ENCODE measurements at places on chromosomes 4 and X.

GRCh38 chrX:133007458-133007857 lies 49.0 kb upstream of the HS6ST2 start:
- DNase-seq: no peak

DNA sequence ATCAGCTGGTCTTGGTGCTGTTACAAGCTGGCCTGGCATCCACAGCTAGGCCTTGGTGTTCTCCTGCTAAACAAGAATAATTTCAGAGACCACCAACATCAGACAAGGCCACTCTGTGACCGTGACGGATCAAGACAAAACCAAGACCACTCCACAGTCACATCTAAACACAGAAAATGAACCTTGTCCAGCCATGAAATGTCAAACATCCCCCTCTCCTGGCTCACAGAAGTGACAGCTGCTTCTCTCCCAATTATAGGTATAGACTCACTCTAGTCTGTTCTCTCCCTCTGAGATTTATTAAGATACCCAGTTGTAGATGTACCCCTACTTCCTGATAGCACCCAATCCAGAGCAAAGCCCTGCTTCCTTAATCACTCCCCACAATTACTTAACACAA lies 40.4 kb downstream of the EFHC2 start:
- DNase-seq: no peak

- DNase-seq: no peak
Measured at GRCh38 chr4:866761-867390, 40.9 kb upstream of the CPLX1 start.

- DNase-seq: no peak
Measured at GRCh38 chr4:185479507-185479971, 8.0 kb upstream of the CCDC110 start.

DNA sequence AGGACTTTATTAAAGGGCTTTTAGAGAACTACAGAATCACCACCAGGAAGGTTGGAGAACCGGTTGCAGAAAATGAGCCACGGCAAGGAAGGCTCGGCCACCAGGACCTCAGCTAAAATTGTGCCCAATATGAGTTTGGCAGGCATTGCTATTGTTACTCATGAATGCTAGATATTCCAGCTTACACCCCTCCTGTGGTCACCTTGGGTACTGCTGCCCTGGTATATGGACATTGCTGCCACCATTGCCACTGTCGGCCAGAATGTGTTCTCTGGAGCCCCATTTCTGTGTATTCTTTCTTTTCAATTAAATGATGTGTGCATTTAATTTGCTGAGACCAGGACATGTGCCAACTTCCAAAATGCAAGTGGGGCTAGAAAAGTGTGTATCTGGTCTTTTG lies 626.7 kb upstream of the BOD1L1 start:
- no peak for DNase-seq

DNA sequence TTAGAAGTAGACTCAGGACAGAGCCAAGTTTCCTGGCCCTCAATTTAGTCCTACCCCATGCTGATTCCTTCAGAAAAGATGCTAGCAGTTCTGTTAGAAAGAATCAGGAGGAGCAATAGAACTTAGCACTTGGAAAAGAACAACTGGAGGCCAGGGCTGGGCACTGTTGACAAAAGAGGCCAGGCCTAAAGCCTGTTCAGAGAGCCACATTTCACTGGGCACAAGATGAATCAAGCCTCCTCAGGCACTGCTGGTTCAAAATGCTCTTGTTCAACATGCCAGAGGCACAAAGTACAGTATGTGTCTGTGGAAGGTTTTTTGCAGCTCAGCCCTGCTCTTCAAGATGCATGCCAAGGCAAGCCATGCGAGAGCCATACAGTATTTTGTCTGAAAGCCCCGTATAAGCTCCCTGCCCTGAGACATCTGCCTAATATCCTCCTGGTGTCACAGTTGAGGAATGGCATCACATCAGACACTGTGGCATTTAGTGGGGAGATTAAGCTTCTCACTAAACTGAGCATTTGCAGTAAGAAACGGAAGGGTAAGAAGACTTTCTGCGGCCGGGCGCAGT lies 53.7 kb downstream of the RASL11B start:
- no peak for DNase-seq

DNA sequence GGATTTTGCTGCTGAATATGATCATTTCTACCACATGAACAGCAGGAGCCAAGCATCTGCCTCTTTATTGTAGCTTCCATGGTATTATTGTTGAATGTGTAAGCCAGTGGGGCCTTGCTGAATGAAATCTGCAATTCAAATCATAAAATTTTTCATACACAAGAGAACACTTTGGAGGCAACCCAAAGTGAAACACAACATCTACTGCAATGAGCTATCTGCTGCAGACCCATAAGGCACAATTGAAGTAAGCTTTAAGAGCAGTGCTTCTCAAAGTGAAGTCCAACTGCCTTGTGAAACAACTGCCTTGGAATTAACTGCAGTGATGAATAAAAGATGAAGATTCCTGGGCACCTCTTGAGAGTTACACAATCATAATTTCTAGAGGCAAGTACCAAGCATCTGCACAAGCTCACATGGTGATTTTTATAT lies 626.3 kb upstream of the INTU start:
- no peak for DNase-seq

DNA sequence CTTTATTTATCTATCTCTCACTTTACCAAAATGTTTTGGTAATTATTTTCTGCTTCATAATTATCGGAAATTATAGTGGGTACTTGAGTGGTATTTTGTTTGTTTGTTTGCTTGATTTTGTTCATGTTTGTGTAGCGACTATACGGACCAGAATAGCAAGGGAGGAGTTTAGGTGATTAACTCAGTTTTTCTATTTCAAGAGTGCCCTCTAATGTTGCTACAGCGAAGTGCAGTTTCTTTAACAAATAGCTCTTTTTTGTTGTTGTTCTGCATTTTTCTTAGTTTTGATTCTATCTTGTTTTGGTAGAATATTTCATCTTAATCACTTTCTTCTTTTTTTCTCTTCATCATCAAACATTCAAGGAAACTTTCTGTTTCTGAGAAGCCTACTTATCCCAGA lies 40.8 kb upstream of the QRFPR start:
- no peak for DNase-seq

DNA sequence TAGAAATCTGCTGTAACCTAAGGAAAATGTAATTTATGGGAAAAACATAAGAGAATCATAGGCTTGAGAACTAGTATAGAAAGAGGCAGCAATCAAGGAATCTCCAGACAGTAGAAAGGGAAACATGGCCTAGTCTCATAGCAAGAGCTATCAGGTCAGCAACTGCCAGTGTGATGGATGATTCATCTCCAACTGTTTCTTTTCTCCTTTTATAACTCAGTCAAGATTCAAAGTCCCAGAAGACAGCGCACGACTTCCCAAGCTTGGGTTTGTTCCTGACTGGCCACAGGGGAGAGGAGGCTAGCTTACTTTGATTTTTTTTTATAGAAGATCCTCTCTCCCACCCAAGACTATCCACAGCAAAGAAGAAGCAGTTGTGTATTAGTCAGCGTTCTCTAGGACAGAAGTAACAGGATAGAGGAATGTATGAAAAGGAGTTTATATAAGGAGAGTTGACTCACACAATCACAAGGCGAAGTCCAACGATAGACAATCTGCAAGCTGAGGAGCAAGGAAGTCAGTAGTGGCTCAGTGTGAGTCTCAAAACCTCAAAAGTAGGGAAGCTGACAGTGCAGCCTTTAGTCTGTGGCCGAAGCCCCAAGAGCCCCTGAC lies 181.5 kb downstream of the GC start:
- no peak for DNase-seq

DNA sequence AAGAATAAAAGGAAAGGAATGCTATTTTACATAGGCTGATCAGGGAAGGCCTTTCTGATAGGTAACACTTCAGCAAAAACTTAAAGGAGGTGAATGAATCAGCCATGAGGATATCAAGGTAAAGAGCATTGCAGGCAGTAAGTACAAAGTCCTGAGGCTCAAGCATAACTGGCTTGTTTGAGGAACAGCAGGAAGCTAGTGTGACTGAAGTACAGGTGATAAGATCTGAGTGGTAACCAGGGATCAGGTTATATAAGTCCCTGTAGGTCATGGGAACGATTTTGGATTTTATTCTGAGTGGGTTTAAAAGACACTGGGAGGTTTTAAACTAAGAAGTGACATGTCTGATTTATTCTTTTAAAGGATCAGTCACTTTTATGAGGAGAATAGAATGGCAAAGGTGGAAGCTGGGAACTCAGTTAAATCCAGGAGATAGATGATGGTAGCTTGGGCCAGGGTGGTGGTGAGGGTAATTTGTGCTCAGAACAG lies 47.1 kb upstream of the THOC2 start:
- DNase-seq: no peak

DNA sequence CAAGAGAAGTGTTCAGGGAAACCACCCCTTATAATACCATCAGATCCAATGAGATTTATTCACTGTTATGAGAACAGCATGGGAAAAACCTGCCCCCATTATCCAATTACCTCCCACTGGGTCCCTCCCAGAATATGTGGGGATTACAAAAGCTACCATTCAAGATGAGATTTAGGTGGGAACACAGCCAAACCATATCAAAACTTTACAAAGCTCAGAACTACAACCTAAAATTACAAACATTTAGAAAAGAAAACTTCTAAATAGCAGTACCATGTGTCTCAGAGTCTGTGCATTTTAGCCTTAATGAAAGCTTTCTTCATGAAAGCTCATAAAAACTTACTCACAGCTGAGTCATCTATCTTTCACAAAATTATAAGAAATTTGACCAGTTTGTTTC lies 1442.8 kb upstream of the PCDH7 start:
- no peak for DNase-seq

GRCh38 chr4:161604516-161605300 lies 559.1 kb downstream of the FSTL5 start:
- no peak for DNase-seq

- DNase-seq: no peak
Measured at GRCh38 chr4:123463869-123464268, 67.3 kb downstream of the SPRY1 start.

GRCh38 chr4:98181809-98182208 lies 38.5 kb upstream of the STPG2 start:
- DNase-seq: no peak

- DNase-seq: no peak
Measured at GRCh38 chrX:21394792-21395191, 20.6 kb downstream of the CNKSR2 start.

DNA sequence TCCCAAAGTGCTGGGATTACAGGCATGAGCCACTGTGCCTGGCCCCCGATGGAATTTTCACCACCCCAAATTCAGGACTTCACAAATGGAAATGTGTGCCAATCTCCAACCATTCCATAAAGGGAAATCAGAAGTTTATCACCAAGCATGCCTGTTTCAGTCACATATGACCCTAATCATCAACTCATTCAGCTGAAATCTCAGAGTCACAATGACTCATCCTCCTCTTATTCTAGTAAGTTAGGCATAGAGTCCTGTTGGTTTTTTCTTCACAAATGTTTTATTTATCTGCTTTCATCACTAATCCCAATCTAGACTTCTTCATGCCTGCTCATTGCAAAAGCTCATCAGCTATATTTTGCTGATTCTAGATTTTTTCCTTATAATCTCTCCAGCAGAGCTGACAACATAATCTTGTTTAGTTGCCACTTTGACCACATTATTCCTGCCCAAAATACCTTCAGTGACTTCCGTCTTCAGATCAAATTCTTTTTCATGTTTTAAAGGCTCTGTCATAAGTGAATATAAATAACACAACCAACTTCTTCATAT lies 83.3 kb downstream of the SLC7A11 start:
- DNase-seq: no peak

- DNase-seq: no peak
Measured at GRCh38 chr4:160580581-160580980, 1477.7 kb downstream of the RAPGEF2 start.

DNA sequence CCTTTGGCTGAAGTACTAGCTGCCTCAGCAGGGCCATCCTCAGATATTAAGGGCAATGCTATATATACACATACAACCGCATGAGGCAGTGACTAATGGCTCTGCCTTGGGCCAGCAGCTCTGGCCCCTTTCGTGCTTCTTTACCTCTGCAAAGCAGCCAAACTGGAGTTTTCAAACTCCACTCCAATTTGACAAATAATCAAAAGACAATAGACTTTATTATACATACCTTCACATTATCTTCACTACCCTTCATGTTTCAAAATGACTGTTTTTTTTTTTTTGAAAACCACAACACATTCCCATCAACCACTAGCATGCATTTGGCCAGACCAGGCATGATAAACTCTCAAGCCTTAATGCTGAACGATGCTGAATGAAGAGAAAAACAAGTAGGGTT lies 187.7 kb downstream of the ENOX2 start:
- no peak for DNase-seq

- no peak for DNase-seq
Measured at GRCh38 chr4:173960398-173960797, 323.1 kb downstream of the FBXO8 start.

- DNase-seq: no peak
Measured at GRCh38 chrX:88612870-88613329, 134.1 kb upstream of the CPXCR1 start.

DNA sequence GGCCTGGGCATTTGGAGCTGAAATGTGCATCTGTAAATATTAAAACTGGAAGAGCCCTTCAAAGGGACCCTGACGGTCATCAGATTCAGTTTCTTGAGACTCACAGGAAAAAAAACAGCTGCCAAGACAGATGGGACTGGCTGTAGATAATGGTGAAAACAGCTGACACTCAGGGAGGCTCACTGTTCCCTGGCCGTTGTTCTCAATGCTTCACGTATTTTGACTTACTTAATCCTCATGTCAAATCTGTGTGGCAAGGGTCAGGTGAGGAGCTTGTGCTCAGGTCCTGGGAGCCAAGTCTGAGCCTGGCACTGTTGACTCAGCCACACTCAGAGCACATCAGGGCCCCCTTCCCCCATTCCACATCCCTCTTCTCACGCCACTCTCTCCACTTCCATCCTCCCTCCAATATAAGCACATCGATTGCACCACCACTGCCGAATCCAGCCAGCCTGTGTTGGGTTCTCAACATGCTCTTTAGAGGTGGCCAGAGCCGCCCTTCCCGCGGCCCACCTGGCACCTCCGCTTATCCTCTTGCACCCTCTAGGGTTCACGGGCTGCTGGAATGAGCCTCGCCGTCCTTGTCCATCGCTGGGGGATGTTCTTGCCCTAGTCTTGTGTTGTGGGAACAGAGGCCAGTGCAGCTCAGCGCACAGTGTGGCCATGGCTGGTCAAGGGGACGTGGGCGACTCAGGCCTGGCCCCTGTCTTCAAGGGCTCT lies 40.1 kb downstream of the EVC start:
- no peak for DNase-seq

GRCh38 chr4:92175250-92175649 lies 128.5 kb upstream of the GRID2 start:
- no peak for DNase-seq

DNA sequence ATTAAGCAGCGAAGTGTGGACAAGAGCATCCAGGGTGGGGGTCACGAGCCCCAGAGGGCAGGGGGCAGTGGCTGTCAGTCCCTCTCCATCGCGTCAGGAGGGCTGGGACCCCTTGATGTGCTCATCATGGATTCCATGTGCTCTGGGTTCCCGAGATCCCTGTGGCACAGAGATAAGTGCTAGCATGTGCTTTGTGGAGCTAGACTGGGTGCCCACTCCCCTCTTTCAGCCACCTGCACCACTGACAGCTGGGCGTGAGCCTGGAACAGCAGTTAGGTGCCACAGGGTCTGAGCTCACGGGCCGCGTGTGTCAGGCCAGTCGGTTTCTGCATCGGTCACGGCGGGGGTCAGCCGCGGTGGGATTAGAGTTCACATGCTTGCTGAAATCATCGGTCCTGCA lies 24.3 kb downstream of the CPZ start:
- DNase-seq: no peak

GRCh38 chr4:38745881-38746280 lies 36.9 kb downstream of the TLR10 start:
- DNase-seq: no peak

- DNase-seq: no peak
Measured at GRCh38 chr4:168515222-168516011, 18.6 kb downstream of the PALLD start.

- DNase-seq: no peak
Measured at GRCh38 chr4:181971411-181971810, 271.8 kb upstream of the TENM3 start.
